KG1 (cell line): ENCODE measurements at places on chromosomes 3 and 15.

- DNase-seq: no peak
Observed at GRCh38 chr3:134885877-134886621, 91.0 kb downstream of the EPHB1 start.

DNA sequence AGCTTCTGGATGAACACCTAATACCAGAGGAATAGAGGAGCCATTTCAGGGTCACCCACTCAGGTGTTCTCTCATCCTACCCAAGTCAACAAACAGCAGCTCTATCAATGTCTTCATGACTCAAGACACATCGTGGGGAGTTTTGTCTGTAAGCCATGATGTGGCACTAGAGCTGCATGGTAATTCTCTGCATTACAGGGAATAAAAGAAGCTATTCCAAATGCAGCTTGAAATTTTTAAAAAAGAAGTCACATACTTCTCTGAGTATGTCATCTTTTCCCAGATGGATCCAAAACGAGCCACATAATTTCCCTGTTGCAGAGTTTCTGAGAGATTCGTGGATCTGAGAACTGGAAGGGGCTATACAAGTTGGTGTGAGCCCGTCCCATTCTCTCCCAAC is 6.1 kb upstream of the THSD4 start:
- DNase-seq: no peak

GRCh38 chr3:100873611-100874010 is 119.6 kb downstream of the ABI3BP start:
- no peak for DNase-seq

- DNase-seq: peak; percentile 21
Observed at GRCh38 chr3:81823882-81824395, 62.5 kb upstream of the GBE1 start.

DNA sequence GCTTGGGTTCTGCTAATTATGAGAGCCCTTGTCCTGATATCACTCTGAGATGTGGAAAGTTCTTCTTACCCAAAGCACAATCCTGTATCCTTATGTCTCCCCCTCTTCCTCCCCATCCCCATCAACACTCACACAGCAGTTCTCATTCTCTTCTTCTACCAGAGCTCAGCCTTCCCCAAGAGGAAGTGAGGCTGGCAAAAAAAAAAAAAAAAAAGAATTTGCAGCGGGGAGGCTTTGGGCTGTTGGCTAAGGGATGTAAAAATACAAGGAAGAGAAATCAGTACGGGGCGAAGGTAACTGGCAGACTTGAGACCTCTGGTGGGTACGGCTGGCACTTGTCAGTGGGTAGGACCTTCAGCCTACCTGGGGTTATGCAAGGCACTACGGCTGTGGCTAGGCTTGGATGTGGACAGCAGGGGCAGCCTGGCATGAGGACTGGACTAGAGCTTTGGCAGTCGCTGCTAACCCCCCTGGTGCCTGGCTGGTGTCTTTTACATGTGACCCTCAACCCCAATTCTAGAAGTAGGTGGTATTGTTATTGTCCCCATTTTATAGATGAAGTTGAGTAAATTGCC is 5.4 kb downstream of the VIPR1 start:
- no peak for DNase-seq

DNA sequence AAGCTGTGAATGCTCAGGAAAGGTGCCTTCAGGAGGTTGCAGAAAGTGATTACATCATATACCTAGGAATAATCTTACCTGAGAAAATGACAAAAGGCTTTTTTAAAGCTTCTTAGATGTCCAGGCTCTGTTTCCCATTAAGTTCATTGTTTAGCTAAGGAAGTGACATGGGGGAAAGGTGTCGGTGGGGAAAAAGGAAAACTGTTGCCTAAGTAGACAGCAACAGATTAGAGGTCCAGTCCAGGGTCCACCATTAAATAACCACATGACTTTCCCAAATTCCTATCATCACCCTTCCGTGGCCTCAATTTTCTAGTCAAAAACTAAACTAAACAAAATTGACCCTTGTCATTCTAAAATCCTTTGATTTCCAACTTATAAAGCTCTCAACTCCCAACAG is 4.3 kb downstream of the WWTR1 start:
- DNase-seq: no peak

- DNase-seq: no peak
Observed at GRCh38 chr3:156416846-156417558, 137.9 kb downstream of the SSR3 start.

GRCh38 chr3:38207254-38208003 is 42.1 kb downstream of the OXSR1 start:
- DNase-seq: no peak

DNA sequence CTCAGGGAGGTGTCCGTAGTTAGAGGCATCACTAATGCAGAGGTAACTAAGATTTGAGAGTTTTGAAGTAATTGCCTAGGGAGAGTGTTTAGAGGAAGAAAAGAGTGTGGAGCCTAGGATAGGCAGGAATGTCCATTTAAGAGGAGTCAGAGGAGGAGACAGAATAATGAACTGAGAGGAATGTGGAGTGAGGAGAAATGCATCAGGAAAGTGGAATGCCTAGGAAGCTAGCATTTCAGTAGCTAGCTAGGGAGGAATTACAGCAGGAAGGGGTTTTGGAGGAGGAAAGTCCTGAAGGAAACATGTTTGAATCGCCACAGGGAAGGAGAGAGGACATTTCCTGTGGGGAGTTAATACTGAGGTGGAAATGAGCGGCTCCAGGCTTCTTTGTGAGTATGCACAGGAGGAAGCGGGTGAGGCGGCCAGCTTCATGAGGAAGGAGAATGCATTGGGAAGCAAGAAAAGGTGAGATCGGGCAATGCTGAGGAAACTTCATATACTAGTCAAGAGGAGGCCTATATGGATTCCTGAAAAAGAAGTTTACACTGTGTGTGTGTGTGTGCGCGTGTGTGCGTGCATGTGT is 154.3 kb downstream of the TMEM108 start:
- no peak for DNase-seq

- peak; percentile 65 for DNase-seq
Observed at GRCh38 chr15:99704444-99704838, 28.8 kb downstream of the LYSMD4 start.

DNA sequence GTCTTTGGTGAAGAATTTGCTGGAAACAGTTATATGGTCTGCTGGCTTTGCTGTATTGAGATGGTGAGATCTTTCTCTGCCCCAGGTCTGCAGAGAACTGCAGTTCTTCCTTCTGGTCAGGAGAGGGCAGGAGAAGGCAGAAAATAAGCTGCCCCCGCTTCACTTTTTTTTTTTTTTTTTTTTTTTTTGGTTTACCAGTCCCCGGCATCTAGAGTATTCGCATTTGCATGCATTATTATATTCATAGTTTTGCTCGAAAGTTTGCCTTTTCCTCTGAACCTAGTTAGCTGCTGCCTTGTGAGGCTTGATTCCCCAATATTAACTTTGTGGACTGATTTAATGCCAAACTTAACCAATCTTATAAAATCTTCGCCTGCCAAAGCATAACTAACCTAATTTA is 10.6 kb upstream of the PARL start:
- DNase-seq: peak; percentile 24

- DNase-seq: no peak
Observed at GRCh38 chr3:123394391-123395020, 54.4 kb downstream of the ADCY5 start.

GRCh38 chr15:50879016-50879617 is 29.4 kb upstream of the AP4E1 start:
- no peak for DNase-seq

- no peak for DNase-seq
Observed at GRCh38 chr3:159029306-159030026, 227.6 kb downstream of the MFSD1 start.

DNA sequence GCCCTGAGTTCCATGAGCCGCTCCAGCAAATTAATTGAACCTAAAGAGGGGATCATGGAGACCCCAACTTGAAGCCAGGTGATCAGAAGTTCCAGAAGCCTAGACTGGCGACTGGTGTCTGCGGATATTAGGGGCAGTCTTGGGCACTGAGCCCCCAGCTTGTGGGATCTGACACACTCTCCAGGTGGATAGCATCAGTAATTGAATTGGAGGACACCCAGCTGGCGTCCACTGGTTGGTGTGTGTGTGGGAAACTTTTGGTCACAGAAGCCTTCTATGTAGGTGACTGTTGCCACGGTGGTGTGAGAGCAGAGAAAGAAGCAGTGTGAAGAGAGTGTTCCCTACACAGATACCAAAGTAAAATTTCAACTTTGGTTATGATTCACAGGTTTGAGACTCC is 106.0 kb upstream of the ADPGK start:
- DNase-seq: no peak

DNA sequence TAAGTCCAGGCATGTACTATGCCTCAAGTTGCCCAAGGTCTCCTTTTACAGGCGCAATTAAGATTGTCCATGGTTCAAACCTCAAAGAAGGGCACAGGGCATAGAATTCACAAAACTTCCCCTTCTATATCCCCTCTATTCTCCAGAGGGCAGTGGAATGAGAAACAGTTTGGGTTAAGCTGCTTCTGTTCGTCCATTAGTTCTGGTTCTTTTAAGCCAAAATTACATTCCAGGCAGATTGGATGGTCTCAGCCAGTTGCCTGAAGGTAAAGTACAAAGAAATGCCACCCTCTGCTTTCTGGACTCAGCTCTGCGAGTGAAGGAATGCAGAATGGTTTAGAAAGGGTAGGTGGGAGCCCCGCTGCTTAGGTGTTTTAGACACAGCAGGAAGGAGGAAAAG is 200.7 kb downstream of the GREM1 start:
- DNase-seq: no peak

GRCh38 chr15:28191832-28192231 is 92.7 kb upstream of the OCA2 start:
- DNase-seq: no peak

- DNase-seq: no peak
Observed at GRCh38 chr3:139745831-139746230, 68.1 kb upstream of the NMNAT3 start.

GRCh38 chr3:138493804-138494606 is 59.6 kb downstream of the ESYT3 start:
- peak; percentile 16 for DNase-seq

GRCh38 chr15:40388941-40389823 is 6.7 kb downstream of the KNSTRN start:
- no peak for DNase-seq

GRCh38 chr15:98952381-98952803 is 55.2 kb downstream of the PGPEP1L start:
- DNase-seq: peak; percentile 33

DNA sequence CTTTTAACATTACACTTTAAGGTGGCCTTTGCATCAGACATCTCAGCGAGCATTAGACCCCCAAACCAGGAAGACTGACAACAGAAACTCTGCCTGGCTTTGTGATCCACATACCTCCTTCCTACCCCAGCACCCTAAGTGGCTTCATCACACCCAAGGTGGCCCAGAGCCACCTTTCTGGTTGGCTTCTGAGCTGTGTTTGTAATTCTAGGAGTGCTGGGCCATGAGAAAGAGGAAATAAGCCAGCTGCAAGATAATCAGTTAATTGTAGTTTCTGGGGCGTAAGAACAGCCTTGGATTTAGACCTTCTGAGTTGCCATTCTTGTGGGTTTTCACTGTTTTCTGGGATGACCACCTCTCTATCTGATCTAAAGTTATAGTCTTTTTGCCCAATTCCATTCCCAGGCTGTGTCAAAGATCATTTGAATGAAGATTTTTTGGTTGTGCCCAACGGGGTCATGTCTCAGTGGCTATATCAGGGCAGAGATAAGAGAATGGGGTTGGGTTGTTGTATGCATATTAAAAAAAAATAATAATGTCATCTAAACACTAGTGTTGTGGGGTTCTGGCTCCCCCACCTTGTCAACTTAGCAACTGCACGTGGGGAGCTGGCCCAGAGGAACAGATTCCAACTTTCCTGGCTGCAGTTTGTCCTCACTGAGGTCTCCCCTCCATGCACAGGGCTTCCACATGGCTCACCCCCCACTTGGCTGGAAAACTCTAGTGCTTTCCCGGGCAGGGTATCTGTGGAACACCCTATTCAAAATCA is 234.8 kb upstream of the WNT5A start:
- no peak for DNase-seq

DNA sequence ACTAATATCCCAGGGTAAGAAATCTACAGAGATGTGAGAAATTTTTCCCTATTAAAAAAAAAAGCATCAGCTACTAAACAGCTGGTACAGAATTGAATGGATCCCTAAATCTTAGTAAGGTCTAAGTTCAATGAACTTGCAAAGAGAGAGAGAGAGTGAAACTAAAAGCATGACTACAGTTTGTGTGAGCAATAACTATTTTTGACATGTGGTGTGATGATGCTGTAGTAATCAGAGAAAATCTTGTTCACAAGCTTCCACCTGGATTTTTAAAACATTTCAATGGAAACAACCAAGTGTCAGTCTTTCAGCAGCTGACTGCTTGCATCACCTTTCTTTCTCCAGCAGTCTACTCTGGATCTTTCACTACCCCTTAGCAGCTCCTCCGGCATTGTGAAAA is 45.2 kb upstream of the ABI3BP start:
- DNase-seq: no peak

DNA sequence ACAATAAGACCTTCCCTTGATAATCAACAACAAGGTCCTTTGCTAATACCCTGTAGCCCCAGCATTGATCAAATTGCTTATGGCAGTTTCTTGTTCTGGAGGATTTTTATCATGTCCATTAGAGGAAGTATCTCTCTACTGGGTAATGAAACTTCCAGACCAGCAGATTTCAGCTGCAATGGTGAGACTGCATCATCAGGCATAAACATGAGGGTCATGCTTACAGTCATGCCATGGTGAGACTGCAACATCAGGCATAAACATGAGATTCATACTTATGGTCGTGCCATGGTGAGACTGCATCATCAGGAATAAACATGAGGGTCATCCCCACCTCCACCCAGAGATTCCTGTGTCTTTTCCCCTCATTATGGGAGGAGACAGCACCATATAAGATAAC is 129.0 kb upstream of the LIPC start:
- DNase-seq: no peak

GRCh38 chr3:107855710-107856109 is 235.1 kb downstream of the CD47 start:
- DNase-seq: no peak

DNA sequence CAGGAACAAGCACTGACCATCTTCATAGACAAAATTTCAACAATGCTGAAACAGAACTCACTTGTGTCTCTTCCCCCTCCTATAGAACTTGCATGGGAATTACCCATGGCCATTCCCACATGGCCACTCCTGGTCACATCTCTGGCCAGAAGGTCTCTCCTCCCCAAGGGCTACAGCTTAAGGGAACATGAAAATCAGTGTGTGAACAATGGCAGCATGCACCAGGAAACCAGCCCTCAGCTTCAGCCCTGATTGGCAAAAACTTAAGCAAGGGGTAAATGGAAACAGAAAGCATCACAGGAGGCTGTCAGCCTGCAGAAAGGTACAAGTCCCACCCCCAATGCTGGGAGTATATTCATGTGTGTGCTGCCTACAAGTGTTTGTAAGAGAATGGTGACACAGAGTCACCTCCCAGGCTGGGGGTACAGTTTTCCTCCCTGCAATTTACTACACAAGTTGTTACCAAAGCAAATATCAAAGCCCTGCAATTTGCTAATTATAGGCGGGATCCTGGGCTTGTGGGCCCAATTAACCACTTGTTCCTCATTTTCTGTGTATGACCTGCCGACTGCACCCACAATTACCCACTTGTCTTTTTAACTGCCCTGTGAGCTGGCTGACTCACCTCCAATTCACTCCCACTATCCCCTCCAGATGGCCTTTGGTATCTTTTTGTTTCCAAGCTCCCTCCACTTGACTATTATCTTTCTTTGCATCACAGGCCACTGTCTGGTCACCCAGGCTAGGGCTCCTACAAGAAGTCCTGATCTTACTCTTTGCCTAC is 84.4 kb upstream of the HES1 start:
- DNase-seq: no peak
